ENCODE measurements at places on chromosomes 5 and 9.

DNA sequence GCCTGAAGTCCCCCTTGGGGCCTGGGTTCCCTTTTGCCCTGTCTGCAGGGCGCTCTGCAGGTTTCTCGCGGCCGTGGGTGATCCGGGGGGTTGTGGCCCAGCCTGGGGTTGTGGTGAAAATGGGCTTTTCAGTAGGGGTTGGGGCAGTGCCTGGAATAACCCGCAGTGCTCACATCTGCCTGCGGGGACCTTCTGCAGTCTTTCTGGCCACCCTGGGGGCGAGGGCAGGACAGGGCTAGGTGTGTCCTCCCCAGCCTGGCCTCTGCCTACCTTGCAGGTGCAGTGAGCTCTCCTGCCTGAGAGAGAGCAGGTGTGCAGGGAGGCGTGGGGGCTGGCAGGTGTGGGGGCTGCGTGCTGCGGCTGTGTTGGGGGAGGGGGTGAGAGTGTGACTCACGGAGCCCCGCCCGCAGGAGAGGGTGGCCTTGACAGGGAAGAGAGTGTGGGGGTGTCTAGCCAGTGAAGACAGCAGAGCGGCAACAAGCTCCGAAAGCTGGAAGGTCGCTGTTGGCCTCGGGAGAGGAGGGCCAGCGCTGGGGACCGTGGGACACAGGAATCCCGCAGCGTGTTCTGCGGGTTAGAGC is 131.4 kb downstream of the MRPL36 start:
- DNase-seq = no peak

GRCh38 chr9:134663753-134664415 is 22.3 kb downstream of the COL5A1 start:
- no peak for DNase-seq

DNA sequence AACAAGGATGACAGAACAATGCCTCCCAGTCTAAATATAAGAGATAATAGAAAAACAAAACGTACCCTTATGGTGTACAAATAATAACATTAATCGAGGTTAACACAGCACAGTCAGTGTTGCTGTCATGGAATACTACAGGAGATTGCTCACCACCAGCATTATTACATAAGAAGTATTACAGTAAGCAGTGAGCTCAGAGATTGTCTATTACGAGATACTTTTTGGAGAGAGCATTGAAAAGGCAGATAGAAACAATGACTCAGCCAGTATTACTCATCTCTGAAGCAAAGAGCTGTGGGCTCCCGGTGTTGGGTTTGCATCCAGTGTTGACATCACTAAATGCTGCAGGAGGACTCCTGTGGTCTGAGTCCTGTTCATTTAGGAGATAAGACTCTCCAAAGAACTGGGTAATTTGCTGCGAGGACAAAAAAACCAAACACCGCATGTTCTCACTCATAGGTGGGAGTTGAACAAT is 191.9 kb upstream of the SEMA6A start:
- DNase-seq = peak; percentile 54

DNA sequence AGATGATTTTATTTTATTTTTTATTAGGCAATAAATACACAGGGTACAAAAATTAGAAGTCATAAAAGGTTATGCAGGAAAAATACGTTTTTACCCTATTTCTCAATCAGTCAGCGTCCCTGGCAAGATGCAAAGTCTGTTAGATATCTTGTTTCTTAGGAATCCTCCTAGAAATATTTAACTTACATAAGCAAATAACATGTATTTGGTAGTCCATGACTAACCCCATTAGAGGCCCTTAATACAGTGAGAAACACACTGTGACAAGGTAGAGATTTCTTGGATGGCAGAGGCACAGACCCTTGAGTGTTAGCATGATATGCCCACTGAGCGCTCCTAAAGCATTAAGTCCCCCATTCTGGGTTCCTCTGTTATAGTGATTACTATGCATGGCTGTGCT is 121.2 kb upstream of the ADAMTSL1 start:
- no peak for DNase-seq

DNA sequence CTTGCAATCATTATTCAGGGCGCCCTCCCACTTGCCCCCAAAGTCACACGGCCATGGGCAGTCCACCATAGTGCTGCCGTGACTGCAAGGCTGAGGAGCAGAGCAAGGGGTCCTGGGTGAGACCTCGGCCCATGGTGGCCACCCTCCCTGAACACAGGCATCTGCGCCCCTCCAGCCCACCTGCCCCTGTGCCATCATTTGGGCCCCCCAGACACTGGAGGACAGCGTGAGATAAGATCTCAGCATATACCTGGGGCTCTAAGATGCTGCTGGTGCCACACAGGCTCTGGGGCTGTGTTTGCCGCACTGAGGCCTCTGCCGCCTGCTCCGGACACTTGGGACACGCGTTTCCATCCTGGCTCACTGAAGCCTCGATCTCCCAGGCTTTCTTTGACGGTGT is 3.5 kb downstream of the TMEM250 start:
- no peak for DNase-seq

- no peak for DNase-seq
Measured at GRCh38 chr5:31976169-31976568, 197.9 kb downstream of the GOLPH3 start.

GRCh38 chr9:113653746-113654604 is 190.4 kb downstream of the RGS3 start:
- DNase-seq = no peak

DNA sequence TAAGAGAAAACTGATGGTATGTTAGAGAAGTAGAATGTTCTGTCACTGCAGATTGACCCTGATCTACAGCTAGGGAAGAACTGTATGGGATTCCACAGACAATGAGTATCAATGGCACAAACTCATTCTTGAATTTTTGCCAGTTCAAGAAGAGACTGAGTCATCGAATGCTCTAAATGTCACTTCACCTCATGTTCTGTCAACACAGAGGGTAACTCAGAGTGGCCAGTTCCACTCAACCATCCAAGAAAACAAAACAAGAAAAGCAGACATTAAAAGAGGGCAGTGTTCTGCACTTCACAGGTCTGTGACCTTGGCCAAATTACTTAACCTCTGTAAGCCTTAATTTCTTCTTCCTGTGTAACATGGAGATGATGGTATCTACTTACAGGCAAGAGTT is 132.2 kb upstream of the HMHB1 start:
- DNase-seq = peak; percentile 44

- no peak for DNase-seq
Measured at GRCh38 chr9:98385751-98386150, 130.3 kb upstream of the TBC1D2 start.

- DNase-seq = no peak
Measured at GRCh38 chr5:165258197-165258771, 1752.9 kb downstream of the MAT2B start.

- no peak for DNase-seq
Measured at GRCh38 chr5:131758520-131758900, 38.3 kb downstream of the FNIP1 start.

- peak; percentile 34 for DNase-seq
Measured at GRCh38 chr9:706606-707459, 134.7 kb upstream of the DMRT1 start.

GRCh38 chr5:159331093-159331973 is 1.0 kb upstream of the IL12B start:
- no peak for DNase-seq

DNA sequence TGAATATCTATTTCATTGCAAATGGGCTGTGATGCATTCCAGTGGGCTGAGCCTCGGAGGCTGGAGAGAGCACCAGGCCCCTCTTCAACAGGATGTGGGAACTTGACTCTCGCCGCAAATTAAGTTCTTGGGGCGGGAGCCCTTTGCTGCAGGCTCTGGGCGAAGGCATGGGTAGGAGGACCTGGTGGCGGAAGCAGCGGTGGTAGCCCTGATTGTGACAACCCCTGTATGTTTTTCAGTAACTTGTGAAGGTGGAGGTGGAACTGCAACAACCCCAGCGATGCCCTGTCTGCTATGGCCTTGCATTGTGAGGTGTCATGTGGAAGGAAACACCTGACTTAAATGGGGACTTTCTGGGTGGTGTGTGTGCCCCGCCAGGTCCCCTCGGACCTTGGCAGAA is 9.4 kb downstream of the FYB1 start:
- DNase-seq = no peak

- DNase-seq = no peak
Measured at GRCh38 chr9:123434619-123435240, 78.7 kb downstream of the CRB2 start.

- DNase-seq = peak; percentile 45
Measured at GRCh38 chr9:121447321-121447834, 52.3 kb downstream of the GGTA1 start.

- DNase-seq = no peak
Measured at GRCh38 chr5:141753971-141754713, 72.1 kb upstream of the ARAP3 start.

GRCh38 chr9:21454149-21454548 is 13.9 kb downstream of the IFNA1 start:
- peak; percentile 22 for DNase-seq

- DNase-seq = no peak
Measured at GRCh38 chr5:5932824-5933223, 445.5 kb downstream of the MED10 start.

DNA sequence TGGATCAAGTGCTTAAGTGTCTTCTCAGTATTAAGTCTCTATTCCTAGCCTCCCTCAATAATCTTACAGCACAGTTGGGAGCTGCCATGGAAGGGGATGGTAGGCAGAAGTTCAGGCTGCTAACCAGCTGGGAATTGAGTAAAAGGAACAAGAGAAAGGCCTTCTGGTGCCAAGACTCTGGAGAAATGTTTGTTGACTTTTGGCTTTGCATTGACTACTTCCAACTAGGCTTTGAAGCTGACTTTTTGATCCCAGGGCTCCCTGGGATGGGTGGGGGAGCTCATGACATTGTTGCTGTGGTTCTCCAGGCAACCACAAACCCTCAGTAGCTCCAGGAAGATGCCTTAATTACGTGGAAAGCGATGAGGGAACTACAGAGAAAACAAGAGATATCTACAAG is 85.2 kb upstream of the HTR4 start:
- no peak for DNase-seq

DNA sequence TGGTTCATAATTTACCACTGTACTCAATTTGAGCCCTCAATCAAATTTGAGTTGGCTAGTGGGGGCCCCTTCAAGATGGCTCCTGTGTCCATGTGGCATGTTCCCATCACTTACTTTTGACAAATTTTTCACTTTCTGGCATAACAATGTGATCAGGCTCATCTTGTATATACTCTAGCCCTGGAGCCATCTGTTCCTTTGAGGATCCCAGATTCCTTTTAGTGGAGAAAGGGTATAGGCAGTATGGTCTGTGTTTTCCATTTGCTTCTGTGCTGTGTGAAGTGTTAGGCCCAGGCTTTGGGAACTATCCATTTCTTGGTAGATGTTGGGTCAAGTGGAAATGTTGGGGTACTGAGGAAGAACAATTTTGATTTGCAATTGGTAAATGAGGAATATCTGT is 45.7 kb downstream of the SH3GL2 start:
- DNase-seq = no peak

DNA sequence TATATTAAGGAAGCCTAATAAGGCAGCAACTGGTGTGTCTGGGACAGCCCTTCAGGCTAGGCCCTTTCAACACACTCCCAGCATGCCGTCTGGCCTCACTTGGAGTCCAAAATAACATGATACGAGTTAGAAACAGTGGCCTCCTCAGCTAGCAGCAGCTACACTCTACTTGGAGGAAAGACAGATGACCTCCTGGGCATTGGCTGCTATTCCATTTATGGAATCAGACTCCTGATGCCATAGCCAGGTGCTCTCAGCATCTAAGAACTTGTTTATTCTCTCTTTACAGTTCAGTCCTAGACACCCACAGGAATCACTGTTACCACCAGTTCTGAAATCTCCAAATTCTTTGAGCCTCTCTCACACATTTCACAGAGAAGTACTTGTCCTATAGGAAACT is 31.8 kb downstream of the RUSC2 start:
- no peak for DNase-seq

- DNase-seq = no peak
Measured at GRCh38 chr5:52769061-52769460, 18.7 kb upstream of the ITGA1 start.
